Effector memory CD8-positive, alpha-beta T cell (primary cell): ENCODE measurements at places on chromosomes 5 and 9.

GRCh38 chr9:17462869-17463464 lies 115.9 kb upstream of the SH3GL2 start:
- no peaks in the 10 kb centered on the region for H3K4me1 ChIP-seq
- H3K27me3 ChIP-seq: no peaks in the 10 kb centered on the region
- no peak for DNase-seq
- no peaks in the 10 kb centered on the region for H3K36me3 ChIP-seq
- H3K4me3 ChIP-seq: no peak overlapping the region

- no peaks in the 10 kb centered on the region for H3K27me3 ChIP-seq
- DNase-seq: no peak
- H3K4me1 ChIP-seq: no peaks in the 10 kb centered on the region
- H3K27ac ChIP-seq: no peak overlapping the region
- no peaks in the 10 kb centered on the region for H3K36me3 ChIP-seq
Measured at GRCh38 chr5:98205691-98206461, 567.6 kb upstream of the RGMB start.

DNA sequence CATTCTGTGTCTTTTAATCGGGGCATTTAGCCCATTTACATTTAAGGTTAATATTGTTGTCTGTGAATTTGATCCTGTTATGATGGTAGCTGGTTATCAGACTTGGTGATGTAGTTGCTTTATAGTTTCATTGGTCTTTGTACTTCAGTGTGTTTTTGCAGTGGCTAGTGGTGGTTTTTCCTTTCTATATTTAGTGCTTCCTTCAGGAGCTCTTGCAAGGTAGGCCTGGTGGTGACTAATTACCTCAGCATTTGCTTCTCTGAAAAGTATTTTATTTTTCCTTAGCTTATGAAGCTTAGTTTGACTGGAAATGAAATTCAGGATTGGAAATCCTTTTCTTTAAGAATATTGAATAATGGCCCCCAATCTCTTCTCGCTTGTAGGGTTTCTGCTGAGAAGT lies 156.9 kb downstream of the CNTLN start:
- no peaks in the 10 kb centered on the region for H3K27me3 ChIP-seq
- H3K36me3 ChIP-seq: no peaks in the 10 kb centered on the region
- no peak overlapping the region for H3K27ac ChIP-seq
- H3K4me3 ChIP-seq: no peak overlapping the region
- no peaks in the 10 kb centered on the region for H3K4me1 ChIP-seq

DNA sequence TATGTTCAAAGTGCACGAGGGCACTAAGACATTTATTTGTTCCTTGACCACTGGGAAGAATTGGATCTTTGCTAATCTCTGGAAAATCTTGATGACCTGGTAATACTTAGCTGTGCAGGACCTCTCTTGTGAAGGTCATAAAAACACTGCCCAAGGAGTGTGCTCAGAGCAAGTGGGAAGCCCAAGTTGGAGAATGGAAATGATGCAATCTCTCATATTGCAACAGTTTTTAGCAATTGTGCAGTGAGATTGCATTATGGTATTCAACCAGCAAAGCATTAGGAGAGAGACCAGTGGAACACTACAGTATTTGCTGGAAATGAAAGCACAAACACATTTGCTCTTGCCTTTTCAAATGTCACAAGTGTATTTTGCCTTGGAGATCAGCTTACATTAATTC lies 34.5 kb downstream of the TXNDC8 start:
- no peak for DNase-seq
- H3K36me3 ChIP-seq: peaks cover 2% of the 10 kb centered on the region
- no peak overlapping the region for H3K27ac ChIP-seq
- no peaks in the 10 kb centered on the region for H3K4me1 ChIP-seq
- peaks cover 24% of the 10 kb centered on the region for H3K27me3 ChIP-seq

DNA sequence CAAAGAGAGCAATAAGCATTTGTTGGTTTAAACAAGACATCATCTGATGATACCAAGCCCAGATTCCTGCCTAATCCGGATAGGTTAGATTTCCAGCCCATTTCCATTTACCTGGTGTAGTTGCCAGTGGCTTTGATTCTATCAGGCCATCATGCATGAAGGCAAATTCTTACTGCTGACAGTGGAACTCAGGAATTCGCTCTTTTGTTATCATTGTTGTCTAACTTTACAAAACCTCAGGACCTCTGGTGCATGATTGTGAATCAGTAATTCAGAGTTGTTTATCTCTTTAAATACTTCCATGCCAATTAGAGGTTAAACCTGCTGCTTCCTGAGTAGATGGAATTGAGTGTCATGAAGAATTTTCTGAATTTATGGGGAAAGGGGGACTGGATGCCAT lies 76.5 kb downstream of the C9orf152 start:
- DNase-seq: no peak
- no peak overlapping the region for H3K27ac ChIP-seq
- no peak overlapping the region for H3K4me3 ChIP-seq
- H3K4me1 ChIP-seq: peaks cover 4% of the 10 kb centered on the region

DNA sequence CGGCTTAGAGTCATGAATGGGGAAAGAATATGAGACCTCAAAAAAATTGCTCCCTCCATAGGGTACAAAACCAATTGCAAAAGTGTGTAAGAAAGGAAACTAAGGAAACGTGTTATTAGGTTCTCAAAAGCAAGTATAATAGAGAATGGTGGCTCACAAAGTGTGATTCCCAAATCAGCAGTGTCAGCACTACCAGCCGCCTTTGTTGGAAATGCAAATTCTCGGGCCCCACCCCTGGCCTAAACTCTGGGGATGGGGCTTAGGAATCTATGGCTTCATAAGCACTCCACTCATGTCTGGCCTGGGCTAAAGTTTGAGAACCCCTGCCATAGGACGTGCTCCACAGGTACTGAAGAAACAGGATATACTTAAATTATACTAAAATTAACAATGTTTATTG lies 1.6 kb upstream of the CCDC69 start:
- no peak for DNase-seq
- H3K36me3 ChIP-seq: peaks cover 3% of the 10 kb centered on the region
- peak overlapping the region; percentile 79 for H3K4me3 ChIP-seq
- peaks cover 37% of the 10 kb centered on the region for H3K4me1 ChIP-seq

DNA sequence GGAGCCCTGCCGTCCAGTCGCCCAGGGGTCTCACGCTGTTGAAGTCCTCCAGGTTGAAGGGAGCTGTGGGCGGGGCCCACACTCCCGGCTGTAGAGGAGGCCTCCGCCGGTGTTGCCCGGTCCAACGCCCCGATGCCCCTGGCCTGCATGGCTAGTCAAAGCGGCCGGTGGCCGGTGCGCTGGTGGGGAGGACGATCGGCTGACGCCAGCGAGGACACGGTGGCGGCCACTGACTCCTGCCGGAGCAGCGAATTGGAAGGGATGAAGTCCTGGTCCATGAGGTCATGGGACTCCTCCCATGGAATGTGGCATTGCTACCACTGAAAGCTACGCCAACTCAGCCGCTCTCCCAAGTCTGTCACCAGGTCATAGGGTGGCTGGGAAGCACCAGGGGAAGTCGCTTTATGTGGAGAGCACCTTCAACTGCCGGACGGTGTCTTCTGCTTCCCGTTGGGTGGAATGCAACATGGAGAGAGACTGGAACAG lies 11.8 kb downstream of the RCL1 start:
- no peak for DNase-seq
- H3K27ac ChIP-seq: no peak overlapping the region

- H3K4me1 ChIP-seq: peaks cover 57% of the 10 kb centered on the region
- no peak overlapping the region for H3K4me3 ChIP-seq
- no peak for DNase-seq
Measured at GRCh38 chr5:140550147-140551079, 3.0 kb downstream of the EIF4EBP3 start.

GRCh38 chr9:88736136-88736637 lies 201.2 kb downstream of the NXNL2 start:
- no peak overlapping the region for H3K4me3 ChIP-seq
- no peaks in the 10 kb centered on the region for H3K4me1 ChIP-seq
- DNase-seq: no peak
- no peak overlapping the region for H3K27ac ChIP-seq
- H3K27me3 ChIP-seq: peaks cover 14% of the 10 kb centered on the region
- no peaks in the 10 kb centered on the region for H3K36me3 ChIP-seq

DNA sequence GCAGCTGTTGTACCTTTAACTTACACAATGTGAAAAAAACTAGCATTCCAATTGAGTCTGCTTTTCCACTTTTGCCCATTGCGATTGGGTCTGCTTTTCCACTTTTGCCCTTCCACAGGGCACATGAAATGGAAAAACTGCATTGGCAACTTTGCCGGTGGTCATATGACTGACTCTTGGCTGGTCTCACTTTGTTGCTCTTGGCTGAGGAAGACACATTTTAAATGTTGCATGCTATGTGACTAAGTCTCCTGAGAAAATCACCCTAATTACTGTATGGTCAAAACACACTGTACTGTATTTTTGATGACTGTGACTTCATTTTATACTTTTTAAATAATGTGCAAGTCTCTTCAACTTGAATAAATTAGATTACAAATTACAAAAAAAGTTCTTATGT lies 1.6 kb upstream of the OXCT1 start:
- peaks cover 27% of the 10 kb centered on the region for H3K4me1 ChIP-seq
- H3K27me3 ChIP-seq: no peaks in the 10 kb centered on the region
- no peak for DNase-seq

GRCh38 chr5:141492168-141492885 lies 3.4 kb downstream of the PCDHGC5 start:
- no peaks in the 10 kb centered on the region for H3K36me3 ChIP-seq
- no peak overlapping the region for H3K27ac ChIP-seq
- DNase-seq: no peak
- H3K4me3 ChIP-seq: no peak overlapping the region
- H3K4me1 ChIP-seq: peaks cover 6% of the 10 kb centered on the region

GRCh38 chr5:57383093-57383861 lies 99.3 kb downstream of the ACTBL2 start:
- H3K36me3 ChIP-seq: no peaks in the 10 kb centered on the region
- peaks cover 18% of the 10 kb centered on the region for H3K27me3 ChIP-seq
- H3K27ac ChIP-seq: no peak overlapping the region
- H3K4me1 ChIP-seq: no peaks in the 10 kb centered on the region
- DNase-seq: no peak

DNA sequence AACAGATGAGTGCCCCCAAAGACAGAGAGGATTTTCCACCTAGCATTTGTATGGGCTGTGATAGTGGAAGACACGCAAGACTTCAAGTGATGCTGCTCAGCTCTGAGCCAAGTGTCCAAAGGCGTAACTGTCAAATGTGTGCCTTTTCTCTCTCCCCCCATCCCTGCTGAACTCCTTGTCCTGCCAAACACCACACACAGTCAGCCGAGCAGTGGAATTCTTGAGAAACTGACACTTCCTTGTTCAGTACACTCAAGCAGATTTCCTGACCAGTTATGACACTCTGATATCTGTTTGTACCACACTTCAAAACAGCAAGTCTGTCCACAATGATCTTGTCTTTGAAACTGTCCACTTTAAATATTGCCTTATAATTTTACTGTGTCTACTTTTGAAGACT lies 166.4 kb downstream of the PIK3R1 start:
- no peaks in the 10 kb centered on the region for H3K36me3 ChIP-seq
- no peak for DNase-seq
- no peak overlapping the region for H3K4me3 ChIP-seq
- no peaks in the 10 kb centered on the region for H3K27me3 ChIP-seq
- no peak overlapping the region for H3K27ac ChIP-seq

- H3K36me3 ChIP-seq: no peaks in the 10 kb centered on the region
- no peak overlapping the region for H3K4me3 ChIP-seq
- no peak overlapping the region for H3K27ac ChIP-seq
- H3K4me1 ChIP-seq: no peaks in the 10 kb centered on the region
Measured at GRCh38 chr5:126166368-126166767, 256.8 kb upstream of the GRAMD2B start.

GRCh38 chr5:155885199-155885598 lies 441.8 kb upstream of the SGCD start:
- H3K36me3 ChIP-seq: no peaks in the 10 kb centered on the region
- DNase-seq: no peak
- H3K27ac ChIP-seq: no peak overlapping the region
- H3K27me3 ChIP-seq: peaks cover 3% of the 10 kb centered on the region
- H3K4me3 ChIP-seq: no peak overlapping the region

DNA sequence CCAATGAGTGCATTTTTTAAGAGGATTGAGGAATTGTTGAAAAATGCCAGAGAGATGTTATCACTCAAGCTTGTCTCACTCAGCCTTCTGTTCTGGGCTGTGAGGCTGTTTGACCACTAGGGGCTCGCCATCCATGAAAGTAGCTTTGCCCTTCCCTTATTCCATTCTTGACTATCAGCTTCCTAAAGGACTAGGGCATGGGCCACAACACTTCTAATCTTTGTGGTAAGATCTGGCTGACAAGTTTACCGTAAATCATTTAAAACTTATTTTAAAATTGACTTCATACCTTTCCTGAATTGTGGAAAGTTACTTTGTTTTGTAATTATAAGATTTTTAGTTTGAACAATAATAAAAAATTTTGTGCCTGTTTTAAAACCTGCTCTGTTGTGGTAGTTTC lies 49.5 kb downstream of the TJP2 start:
- H3K4me3 ChIP-seq: no peak overlapping the region
- DNase-seq: no peak
- H3K36me3 ChIP-seq: peaks cover 3% of the 10 kb centered on the region
- H3K27ac ChIP-seq: no peak overlapping the region

DNA sequence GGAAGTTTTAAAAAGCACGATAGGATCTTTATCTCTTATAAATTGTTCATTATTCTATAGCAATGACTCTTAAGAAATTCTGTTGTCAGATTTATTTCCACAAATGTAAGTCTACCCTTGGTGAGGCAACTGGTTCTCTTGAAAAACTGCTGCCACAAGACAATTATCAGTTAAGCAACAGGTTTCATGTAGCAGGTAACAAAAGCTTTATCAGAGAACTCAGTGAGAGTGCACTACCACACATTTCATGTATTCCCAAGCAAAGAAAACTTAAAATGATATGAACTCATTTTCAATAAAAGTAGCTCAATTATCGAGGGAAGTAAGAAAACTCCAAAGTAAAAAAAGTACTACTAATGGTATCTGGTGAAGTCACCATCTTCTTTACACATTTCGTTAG lies 9.4 kb downstream of the NR6A1 start:
- no peak overlapping the region for H3K4me3 ChIP-seq
- H3K27ac ChIP-seq: no peak overlapping the region
- H3K36me3 ChIP-seq: no peaks in the 10 kb centered on the region
- peaks cover 87% of the 10 kb centered on the region for H3K27me3 ChIP-seq

DNA sequence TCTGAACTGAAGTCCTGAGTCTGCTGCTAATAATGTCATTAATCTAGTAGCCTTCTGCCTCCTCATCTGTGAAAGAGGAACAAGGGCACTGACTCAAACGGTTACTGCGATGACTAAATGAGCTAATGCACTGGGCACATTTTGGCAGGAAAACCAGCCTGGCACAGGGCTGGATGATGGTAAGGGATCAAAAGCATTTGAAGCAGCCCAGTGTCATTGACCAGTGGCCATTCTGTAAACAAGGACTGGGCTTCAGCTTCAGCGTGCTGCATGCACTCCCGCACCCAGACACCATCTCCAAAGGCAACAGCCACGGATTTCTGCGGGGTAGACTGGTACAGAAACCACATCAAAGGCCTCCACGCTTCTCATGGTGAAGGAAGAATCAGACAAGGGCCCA lies 8.0 kb downstream of the GCNT4 start:
- no peak overlapping the region for H3K4me3 ChIP-seq
- H3K4me1 ChIP-seq: peaks cover 13% of the 10 kb centered on the region
- no peaks in the 10 kb centered on the region for H3K27me3 ChIP-seq
- H3K36me3 ChIP-seq: peaks cover 24% of the 10 kb centered on the region
- DNase-seq: no peak
- H3K27ac ChIP-seq: peak overlapping the region; percentile 49

- no peaks in the 10 kb centered on the region for H3K36me3 ChIP-seq
- no peaks in the 10 kb centered on the region for H3K4me1 ChIP-seq
- H3K4me3 ChIP-seq: no peak overlapping the region
- DNase-seq: no peak
Measured at GRCh38 chr9:137354845-137355760, 53.0 kb upstream of the NRARP start.
